ENCODE measurements at places on chromosomes 3 and 15.
A peak's percentile ranks its signal among the peaks of the same experiment; 100 is the strongest.

DNA sequence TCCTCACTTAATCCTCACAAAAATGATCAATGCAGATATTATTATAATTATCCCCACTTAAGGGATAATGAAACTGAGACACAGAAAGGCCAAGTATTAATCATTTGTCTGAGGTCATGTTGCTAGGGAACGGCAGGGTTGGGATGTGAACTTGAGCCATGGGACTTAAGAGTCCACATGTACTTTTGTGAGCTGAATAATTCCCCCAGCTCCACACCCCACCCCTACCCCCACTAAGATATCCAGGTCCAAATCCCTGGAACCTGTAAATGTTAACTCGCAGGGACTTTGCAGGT, 290.5 kb upstream of the GADL1 start:
- no peak for DNase-seq

GRCh38 chr15:48449734-48450133, 118.5 kb downstream of the DUT start:
- DNase-seq: no peak

DNA sequence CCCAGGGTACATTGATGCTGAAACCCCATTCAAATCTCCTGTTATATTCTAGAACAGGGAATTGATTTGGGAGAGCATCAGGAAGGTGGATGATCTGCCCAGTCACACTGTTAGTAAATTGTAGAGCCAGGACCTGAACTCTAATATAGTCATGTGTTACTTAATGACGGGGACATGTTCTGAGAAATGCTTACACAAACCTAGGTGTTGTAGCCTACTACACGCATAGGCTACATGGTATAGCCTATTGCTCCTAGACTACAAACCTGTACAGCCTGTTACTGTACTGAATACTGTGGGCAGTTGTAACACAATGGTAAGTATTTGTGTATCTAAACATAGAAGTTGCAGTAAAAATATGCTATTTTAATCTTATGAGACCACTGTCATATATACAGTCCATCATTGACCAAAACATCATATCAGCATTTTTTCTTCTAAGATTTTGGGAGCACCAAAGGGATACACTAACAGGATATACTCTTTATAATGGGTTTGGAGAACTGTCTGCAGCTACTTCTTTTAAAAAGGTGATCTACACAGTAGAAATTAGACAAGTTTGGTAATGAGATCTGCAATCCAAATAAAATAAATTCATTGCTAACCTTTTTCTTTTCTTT, 5.8 kb downstream of the B2M start:
- no peak for DNase-seq

- no peak for DNase-seq
Measured at GRCh38 chr3:32592011-32592410, 21.4 kb upstream of the DYNC1LI1 start.

DNA sequence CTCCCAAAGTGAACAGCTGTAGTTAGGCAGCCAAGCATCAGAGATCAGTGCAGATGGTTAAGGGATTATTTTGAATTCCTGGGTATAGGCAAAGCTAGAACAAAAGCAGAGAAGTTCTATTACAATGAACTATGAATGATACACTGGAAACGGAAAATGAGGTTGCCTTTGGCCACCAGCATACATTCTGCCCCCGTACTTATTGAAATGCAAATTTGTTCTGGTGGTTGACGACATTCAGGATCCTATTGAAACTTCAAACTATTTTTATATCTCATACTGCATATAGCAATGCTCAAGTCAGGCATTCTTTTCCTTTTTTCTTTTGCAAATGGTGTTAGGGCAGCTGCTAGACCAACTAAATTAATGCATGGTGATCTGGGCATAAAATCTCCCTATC, 61.7 kb downstream of the SLC12A1 start:
- no peak for DNase-seq

GRCh38 chr3:194745422-194746184, 59.9 kb downstream of the FAM43A start:
- no peak for DNase-seq

DNA sequence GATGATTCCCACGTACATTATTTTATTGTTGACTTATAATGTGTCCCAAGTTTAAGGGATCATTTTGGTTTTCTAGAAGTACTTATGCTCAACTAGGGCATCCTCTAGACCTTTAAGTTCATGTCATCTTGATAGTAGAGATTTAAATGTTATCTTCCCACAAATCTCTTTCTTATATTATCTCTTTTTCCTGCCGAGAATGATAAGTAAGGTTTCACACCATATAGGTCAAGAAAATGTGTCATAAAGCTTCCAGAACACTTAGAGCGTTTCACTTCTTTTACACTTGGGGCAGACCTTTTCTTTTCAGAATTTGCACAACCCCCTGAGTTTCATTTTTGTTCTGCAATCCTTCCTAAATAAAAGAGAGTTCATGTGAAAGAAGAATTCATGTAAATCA, 142.0 kb upstream of the CBLB start:
- no peak for DNase-seq

GRCh38 chr3:17643691-17644090, 98.7 kb downstream of the TBC1D5 start:
- peak; percentile 47 for DNase-seq

DNA sequence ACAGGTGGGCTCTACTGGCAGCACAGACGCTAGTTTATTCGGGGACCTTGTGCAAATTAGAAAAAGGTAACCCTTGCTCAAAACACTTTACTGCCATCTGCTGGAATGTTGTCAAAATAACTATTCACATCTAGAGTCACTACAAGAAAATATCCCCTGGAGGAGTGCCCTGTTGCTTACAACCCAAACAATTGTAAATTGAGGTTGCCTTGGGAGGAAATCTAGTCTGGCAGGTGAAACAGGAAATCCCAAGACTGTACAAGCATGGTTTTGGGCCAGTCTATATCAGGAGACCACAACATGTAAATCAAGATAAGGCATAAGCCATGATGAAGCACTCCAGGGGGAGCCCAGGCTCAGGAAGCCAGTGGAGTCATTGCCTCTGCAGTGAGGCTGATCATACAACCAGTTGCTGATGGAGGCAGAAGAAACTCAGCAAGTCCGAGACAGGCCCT, 136.8 kb upstream of the ACP3 start:
- DNase-seq: peak; percentile 32

- DNase-seq: no peak
Measured at GRCh38 chr3:140316868-140317400, 360.9 kb upstream of the TRIM42 start.

DNA sequence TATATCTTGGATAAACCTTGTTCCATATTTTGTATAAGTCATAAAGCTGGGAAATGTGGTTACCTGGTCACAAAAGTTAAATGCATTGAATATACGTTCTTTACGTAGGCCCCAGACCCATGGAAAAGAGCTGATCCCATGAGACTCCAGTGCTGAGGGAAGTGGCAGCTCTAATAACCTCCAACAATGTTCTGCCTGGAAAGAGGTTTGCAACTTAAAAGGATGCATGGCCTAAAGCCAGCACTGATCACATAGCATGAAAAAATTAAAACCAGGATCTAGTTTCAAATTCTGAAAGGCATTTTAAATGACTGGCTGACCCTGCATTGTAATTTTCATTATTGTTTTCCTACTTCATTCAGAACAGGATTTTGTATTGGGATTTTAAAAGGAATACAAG, 27.9 kb upstream of the STRIT1 start:
- DNase-seq: no peak

DNA sequence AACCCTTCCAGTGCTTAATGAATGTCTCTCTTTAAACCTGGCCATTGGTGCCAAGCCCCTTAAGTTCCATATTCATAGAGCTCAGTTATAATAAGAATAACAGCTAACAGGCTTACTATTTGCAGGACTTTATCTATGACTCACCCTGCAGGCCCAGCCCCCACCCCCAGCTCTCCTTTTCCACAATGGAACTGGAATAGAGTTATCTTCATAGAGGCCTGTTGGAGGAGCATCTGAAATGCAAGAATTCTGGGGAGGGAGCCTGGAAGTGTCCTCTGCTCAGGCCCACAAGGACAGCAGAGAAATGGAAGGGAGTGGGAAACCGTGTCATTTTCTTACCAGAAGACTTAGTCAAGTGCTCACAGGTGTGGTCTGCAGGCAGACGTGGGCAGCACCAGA, 52.8 kb downstream of the SEMA5B start:
- no peak for DNase-seq

DNA sequence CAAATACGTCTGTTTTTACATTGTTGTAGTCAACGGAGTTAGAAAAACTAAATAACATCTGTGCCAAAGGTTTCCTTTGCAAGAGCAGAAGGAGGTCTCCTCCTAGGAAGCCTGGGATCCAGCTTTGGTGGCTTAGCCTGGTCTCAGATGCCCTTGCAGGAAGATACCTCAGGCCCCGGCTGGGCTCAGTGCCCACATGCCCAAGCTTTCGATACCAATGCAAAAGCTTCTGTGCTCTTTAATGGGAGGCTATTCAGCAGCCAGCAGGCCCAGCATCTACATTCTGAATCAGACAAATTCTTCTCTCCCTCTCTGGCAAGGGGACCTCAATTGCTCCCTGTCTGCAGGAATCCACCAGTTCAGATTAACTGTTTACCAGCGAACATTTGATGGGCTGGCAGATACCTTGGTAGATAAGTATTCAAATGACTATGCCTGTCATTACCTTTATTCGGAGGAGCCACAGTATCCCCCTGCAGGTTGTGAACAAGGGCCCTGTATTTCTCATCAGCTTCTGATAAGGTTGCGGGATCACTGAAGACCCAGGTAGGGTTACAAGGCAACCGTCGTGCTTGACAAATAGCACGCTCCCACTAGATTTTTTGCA, 180.1 kb upstream of the KBTBD8 start:
- no peak for DNase-seq

DNA sequence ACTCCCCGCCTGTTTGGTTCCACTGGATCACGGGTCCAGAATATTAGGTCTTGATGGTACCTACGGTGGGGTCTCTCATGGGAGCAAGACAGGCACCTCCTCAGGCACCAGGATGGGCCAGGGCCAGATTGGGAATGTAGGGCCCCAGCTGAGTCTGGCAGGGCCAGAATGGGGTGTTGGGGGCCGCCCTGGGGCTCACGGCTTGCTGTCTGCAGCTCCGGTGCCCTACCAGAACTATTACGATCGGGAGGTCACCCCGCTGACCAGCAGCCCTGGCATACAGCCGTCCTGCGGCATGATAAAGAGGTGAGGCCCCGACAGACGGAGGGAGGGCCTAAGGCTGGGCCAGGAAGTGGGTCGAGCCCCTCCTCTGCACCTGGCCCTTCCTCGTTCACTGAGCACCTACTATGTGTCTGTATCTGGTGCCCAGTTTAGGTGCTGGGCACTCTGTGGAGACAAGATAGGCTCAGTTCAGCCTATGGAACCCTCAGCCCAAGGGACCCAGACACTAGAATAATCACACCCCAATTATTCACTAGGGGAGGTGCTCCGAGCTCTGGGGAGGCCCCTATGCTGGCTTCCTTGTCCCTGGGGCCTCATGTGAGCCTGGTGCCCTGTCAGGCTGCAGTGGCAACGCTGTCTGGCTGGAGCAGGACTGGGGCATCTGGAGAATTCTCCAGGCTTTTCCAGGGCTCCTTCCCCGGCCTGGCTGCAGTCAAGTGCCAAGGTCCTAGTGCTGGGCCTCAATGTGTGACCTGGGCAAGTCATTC, 37.9 kb downstream of the PSTPIP1 start:
- DNase-seq: no peak

GRCh38 chr3:15959434-15959811, 161.6 kb upstream of the ANKRD28 start:
- DNase-seq: no peak

- DNase-seq: no peak
Measured at GRCh38 chr3:93931597-93932229, 42.0 kb downstream of the PROS1 start.

- DNase-seq: no peak
Measured at GRCh38 chr3:121976727-121977126, 45.3 kb downstream of the ILDR1 start.

DNA sequence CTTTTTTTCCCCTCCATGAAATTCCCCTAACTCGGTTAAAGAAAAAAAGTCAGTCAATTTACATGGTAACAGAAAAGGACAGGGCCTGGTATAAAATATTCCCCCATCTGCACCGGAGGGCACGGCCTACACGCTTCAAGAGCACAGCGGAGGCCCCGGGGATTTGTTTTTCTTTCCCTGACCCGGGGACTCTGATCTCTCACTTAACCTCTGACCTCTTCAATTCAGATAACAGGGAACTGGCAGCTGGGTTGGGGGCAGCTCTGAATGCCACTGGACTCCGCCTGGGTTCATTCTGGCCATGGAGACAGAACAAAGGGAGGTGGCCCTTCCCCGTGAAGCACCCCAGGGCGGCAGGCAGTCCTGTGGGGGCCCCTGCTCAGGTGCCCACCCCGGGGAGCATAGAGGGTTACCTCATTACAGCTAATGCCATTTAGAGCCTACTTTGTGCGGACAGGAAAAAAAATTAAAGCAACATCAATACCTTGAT, 257.5 kb downstream of the SHQ1 start:
- DNase-seq: no peak

DNA sequence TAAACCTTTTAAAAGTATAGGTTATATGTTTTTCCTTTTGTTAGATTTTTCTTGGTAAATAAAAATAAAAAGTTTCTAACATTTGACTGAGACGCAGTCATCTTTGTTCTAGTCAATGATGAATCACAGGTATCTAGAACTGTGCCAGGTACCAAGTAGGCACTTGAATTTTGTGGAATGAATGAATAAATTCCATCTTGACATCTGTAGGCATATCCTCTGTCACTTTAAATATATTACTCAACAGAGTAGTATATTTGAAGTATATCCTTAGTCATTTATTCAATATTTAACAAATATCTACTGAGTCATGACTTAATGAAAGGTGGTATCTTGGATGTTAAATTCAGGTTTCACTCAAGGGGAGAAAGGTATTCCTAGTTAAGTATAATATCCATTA, 828.4 kb downstream of the TUSC7 start:
- DNase-seq: no peak
